Suprapubic skin (tissue), 4 donors: ENCODE measurements at places on chromosomes 7 and 10. TPM values are rescaled to one million over a fixed set of nuclear protein-coding genes. Genes with fewer than 3 reads are reported as not detected.
A peak's percentile ranks its signal among the peaks of the same experiment; 100 is the strongest.

- DNase-seq: peak; percentile 77
Observed at GRCh38 chr10:46542567-46543465, 13.6 kb downstream of the GPRIN2 start.

DNA sequence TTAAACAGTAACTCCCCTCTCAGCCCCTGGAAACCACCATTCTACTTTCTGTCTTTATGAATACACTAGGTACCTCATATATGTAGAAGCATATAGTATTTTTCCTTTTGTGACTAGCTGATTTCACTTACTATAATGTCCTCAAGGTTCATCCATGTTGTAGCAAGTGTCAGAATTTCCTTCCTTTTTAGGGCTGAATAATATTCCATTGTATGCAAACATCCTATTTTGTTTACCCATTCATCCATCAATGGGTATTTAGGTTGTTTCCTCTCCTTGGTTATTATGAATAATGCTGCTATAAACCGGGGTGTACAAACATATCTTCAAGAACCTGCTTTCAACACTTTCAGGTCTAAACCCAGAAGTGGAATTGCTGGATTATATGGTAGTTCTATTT lies 125.3 kb downstream of the SGMS1 start:
- DNase-seq: no peak

GRCh38 chr10:31188792-31189406 lies 130.1 kb upstream of the ZEB1 start:
- DNase-seq: no peak

Gene PLAC9
- total RNA-seq: 18.5 TPM

Gene STOX1
- total RNA-seq: 2.2 TPM

DNA sequence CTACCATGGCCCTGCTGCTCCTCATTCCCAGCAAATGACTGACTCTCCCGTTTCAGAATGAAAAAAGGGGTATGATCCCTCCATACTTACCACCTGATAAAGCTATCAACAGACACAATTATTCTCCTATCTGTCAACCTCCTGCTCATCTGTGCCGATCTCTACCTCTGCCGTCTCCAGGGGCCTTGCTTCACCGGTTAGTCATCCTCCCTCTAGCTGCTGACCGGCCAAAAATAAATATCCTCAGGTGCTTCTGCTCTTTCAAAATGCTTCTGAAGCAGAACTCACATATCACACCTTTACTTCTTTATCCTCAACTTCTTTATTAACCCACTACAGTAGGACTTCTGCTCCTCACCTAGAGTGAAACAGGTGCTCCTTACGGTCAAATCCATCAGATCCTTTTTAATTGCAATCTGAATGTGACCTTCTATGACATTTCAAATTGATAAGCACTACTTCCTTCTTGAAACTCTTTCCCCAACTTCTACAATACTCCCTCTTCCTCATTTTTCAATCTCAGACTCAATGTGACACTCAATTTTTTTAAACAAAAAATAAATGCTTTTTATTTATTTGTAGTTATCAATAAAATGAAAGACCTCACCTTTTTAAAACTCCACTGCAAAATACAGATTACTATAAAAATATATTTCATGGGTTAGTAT lies 63.2 kb downstream of the LMBR1 start:
- DNase-seq: no peak

DNA sequence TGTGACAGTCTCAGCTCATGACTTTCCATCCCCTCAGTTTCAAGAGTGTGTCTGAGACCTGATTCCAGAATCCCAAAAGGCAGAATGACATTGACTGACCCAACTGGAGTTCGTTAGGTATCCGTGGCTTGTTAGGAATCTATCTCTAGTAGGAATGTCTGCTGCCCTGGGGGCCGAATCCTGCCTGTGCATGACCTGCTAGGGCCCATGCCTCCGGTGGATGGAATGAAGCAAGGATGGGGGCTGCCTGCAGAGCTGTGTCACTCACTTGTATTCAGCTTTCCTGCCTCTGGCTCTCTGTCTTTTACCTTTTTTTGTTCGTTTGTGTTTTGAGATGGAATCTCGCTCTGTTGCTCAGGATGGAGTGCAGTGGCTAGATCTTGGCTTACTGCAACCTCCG lies 129.5 kb downstream of the SDK1 start:
- no peak for DNase-seq

Gene GBX1
- not detected for total RNA-seq

GRCh38 chr10:70985824-70986622 lies 97.7 kb upstream of the PCBD1 start:
- DNase-seq: no peak

Gene AOAH
- total RNA-seq: 4.8 TPM

GRCh38 chr10:118590334-118590733 lies 5.1 kb downstream of the PRLHR start:
- DNase-seq: no peak

DNA sequence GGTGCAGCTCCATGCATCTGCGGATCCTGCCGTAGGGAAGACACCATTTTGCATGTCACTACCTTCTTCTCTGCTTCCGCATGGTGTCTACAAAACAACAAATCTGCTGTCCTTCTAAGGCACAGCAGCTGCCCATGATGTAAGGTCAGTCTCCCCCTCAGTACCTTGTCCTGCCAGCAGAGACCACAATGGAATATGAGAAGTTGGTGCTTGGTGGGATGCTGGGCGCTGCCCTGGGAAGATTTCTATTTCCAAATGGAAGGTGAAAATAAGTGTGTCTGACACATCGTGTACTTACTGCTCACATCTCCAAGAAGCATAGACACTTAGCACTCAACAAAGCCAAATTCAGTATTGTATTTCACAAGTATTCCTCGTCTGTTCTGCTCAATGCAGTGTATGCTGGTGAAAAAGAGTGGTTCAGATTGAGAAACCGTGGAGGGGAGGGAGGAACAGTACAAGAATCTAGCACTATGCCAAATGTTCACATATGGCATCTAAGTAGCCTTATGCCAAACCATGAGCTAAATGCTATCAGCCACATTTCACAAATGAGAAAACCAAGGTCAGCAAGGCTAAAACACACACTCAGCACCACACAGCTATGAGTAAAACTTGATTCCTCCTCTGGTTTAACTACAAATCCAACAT lies 95.0 kb downstream of the GRB10 start:
- DNase-seq: no peak

GRCh38 chr7:23373151-23374004 lies 74.2 kb downstream of the MALSU1 start:
- no peak for DNase-seq

GRCh38 chr7:133230591-133231194 lies 22.2 kb upstream of the EXOC4 start:
- DNase-seq: no peak

DNA sequence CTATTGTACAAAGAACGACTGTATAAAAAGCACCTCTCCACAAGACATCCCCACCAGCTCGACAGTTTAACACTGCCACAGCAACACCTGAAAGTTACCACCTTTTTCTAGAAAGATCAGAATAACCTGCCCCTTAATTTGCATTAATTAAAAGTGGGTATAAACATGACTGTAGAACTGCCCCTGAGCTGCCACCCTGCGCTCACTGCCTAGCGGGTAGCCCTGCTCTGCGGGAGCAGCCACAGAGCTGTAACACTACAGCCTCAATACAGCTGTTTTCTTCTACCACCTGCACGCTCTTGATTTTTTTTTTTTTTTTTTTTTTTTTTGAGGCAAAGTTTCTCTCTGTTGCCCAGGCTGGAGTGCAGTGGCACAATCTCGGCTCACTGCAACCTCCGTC lies 140.9 kb downstream of the PARD3 start:
- no peak for DNase-seq

DNA sequence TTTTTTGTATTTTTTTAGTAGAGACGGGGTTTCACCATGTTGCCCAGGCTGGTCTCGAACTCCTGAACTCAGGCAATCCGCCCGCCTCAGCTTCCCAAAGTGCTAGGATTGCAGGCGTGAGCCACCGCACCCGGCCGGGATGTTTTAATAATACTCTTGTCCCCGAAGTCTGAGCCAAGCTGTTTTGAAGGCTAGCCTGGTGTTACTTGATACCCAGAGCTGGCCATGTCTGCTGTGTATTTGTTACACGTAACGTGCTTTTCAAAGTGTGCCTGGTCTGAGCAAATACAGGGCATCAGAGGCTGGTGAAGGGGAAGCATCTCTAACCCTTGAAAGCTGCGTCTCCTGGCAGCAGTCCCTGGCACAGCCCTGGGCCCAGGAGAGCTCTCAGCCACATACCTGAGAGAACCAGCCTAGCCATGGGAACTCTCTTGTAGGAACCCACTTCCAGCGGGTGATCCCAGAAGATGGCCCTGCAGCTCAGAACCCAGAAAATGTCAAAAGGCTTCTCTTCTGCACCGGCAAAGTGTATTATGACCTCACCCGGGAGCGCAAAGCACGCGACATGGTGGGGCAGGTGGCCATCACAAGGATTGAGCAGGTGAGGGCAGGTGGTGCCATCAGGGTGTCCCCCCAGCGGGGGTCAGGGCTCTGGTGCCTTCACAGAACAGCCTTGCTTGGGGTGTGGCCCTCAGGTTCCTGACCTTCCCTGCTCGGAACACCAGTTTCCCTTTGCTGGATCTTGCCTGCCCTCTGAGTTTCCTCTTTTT lies 41.7 kb upstream of the ZMIZ2 start:
- DNase-seq: peak; percentile 6

- no peak for DNase-seq
Observed at GRCh38 chr10:130427216-130427722, 291.1 kb downstream of the GLRX3 start.

Gene ANKRD7
- not detected for total RNA-seq

DNA sequence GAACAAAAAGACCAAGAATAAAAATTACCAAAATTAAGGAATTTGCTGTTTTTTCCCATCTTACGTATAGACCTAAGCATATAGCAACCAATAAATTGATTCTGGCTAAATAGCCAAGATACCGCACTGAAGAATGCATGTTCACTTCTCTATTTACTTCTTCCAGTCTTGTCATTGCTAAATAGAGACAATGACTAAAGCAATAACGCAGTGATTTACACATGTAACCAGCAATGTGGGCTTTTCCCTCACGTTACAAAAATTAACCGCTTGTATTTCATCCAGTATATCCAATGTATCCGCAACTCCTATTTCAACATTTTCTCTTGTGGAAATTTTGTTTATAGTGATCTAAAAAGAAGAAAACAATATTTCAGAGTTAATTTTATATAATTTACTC lies 5.6 kb downstream of the TMEM168 start:
- no peak for DNase-seq

Gene ADAMTS14
- 0.47 TPM for total RNA-seq

Gene SLC39A12
- total RNA-seq: not detected

DNA sequence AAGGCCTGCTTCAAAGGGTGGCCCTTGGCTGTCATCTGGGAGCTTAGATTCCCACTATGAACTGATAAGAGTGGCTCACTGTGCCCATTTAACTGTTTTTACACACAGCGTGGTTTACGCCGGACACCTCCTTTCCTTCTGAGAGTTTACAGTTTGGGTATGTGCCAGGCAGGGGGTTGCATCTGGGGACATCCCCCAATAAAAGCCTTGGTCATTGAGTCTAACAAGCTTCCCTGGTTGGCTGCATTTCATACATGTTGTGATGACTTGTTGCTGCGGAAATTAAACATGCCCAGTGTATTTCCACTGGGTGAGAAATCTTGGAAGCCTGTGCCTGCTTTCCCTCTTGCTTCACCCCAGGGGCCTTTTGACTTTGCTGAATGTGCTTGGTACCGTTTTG lies 264.1 kb upstream of the NPY start:
- DNase-seq: no peak

Gene AKR1C3
- total RNA-seq: 15.8 TPM

Gene CDHR3
- 2.4 TPM for total RNA-seq

Gene PDK4
- total RNA-seq: 104 TPM

GRCh38 chr7:28258240-28258639 lies 77.6 kb upstream of the JAZF1 start:
- no peak for DNase-seq

Gene BTRC
- total RNA-seq: 17.6 TPM

Gene MYO1G
- total RNA-seq: 1.7 TPM

DNA sequence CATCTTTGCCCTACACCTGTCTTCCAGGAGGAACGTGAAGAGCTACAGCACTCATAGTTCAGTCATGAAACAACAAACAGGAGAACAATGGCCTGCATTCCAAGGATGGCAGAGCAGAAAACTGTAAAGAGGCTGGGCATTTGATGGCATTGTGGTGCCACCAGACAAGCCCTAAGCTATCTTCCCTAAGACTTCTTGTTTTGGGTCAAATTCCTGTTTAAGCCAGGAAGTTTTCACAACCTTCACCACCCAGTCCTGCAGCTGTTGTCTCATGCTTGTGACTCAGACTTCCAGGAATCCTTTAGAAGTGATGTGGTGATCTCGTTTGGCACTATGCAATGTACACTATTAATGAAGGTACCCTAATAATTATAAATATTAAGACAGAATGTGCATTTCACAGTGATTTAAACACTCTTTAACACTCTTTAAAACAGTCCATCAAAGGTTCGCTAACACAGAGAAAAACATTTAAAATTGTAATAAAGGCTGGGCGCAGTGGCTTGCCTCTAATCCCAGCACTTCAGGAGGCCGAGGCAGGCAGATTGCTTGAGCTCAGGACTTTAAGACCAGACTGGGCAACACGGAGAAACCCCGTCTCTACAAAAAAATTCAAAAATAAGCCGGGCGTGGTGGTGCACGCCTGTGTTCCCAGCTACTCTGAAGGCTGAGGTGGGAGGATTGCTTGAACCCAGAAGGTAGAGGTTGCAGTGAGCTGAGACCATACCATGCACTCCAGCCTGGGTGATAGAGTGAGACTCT lies 2.7 kb upstream of the HERPUD2 start:
- DNase-seq: no peak

DNA sequence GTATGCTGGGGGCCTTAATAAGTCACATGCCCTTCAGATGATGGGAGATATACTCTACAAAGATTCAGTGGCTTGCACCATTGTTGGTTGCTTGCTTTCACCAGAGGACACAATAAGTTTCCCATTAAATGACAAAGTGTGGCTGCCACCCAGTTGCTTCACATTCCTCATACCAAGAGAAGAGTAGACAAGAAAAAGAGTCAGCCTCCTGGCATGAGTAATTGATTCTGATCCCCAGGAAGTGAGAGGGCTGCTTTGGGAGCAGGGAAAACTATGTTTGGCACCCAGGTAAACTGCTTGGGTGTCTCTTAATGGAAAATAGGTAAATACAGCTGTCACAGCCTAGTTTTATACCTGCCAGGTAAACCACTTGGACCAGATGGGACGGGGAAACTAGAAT lies 66.7 kb upstream of the IL6 start:
- DNase-seq: no peak

- no peak for DNase-seq
Observed at GRCh38 chr10:58599927-58600553, 87.4 kb downstream of the BICC1 start.

- DNase-seq: no peak
Observed at GRCh38 chr7:46537191-46537905, 616.3 kb upstream of the IGFBP3 start.

Gene NAT16
- total RNA-seq: not detected

Gene GIMAP7
- 10.8 TPM for total RNA-seq

Gene HOXA7
- 14.9 TPM for total RNA-seq

Gene CPA2
- not detected for total RNA-seq

- no peak for DNase-seq
Observed at GRCh38 chr7:149838992-149839408, 825 bp downstream of the ZNF862 start.

DNA sequence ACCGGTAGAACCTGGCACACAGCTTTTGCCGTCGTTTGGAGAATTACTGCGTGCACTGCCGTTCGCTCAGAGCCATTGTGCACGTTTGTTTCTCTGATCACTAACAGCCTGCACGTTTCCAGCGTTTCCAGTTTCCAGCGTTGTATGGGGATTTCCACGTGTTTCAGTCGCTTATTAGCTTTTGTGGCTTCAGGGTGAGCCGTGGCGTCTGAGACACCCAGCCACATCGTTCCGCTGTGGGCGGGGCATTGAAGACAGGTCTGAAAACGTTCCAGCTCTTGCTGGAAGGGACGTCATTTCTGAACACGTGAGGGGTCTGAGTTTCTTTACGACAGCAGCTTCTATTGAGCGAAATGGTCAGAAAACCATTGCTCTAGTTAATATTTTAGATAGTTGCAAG lies 164.8 kb downstream of the DNAJB6 start:
- DNase-seq: no peak
